ENCODE measurements at places on chromosomes 3 and 15. TPM values are rescaled to one million over a fixed set of nuclear protein-coding genes. Genes with fewer than 3 reads are reported as not detected.

SPATA16 gene
- total RNA-seq = not detected

SLCO3A1 gene
- 5.7 TPM for total RNA-seq

SOX14 gene
- total RNA-seq = not detected

EPHA6 gene
- 0.52 TPM for total RNA-seq

CADPS gene
- 67.6 TPM for total RNA-seq

CEP152 gene
- total RNA-seq = 7.9 TPM

BAHD1 gene
- 16.2 TPM for total RNA-seq

ANKUB1 gene
- not detected for total RNA-seq

SLC22A13 gene
- 0.52 TPM for total RNA-seq

EDEM1 gene
- 46.1 TPM for total RNA-seq

PDZRN3 gene
- 41.9 TPM for total RNA-seq

- H3K4me3 ChIP-seq = no peak overlapping the region
- DNase-seq = no peak
- H3K27ac ChIP-seq = no peak overlapping the region
- H3K27me3 ChIP-seq = no peaks in the 10 kb centered on the region
Observed at GRCh38 chr3:153640689-153641665, 479.0 kb downstream of the RAP2B start.

DNA sequence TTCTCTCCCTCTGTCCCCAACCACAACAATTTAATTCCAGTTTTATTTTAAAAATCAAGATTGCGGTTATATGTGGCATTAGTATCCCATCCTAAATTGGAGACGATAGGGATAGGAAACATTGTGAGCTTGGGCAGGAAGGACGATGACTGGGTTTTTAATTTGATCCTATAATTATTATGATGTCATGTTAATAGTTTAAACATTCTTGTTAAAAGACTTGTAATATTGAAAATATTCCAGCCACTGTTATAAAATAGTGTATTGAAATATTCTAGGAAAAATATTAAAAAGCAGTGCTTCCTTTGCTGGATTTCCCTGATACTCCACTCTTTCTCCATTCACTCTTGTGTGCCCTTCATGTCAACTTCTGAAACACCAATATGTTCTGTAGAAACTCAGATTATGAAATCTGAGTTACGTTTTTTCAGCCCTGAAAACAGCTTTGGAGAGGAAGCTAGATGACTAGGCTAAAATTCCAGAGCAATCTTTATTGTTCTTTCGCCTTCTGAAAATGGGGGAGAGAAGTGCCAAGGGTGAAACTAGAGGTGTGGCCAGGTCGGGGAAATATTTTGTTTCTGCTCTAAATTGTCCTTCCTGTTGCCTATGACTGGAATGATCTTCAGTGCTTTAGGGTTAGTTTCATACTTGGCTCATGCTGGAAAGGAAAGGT is 46.1 kb upstream of the MAP3K13 start:
- H3K4me3 ChIP-seq = no peak overlapping the region
- H3K27me3 ChIP-seq = no peaks in the 10 kb centered on the region
- no peaks in the 10 kb centered on the region for H3K36me3 ChIP-seq

GRCh38 chr3:14980689-14981088 is 33.3 kb downstream of the NR2C2 start:
- no peaks in the 10 kb centered on the region for H3K36me3 ChIP-seq

DNA sequence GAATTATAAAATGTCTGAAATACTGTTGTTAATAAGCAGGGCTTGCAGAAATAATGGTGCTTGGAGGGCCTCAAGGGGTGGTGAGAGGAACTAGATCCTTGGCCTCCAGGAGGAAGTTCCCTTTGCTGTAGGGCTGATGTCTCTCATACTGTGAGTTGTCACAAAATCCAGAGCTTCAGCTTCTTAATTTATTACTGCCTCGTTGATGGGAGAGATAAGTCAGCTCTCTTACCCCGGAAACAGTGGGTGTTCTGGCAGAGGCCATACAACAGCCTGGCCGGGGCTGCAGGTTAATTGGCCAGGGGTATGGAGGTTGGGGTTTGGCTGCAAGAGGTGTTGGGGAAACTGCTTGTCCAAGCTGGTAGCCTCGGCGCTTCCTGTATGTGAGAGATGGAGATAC is 15.5 kb downstream of the MAPKAPK3 start:
- H3K4me3 ChIP-seq = no peak overlapping the region
- no peaks in the 10 kb centered on the region for H3K4me1 ChIP-seq
- H3K36me3 ChIP-seq = no peaks in the 10 kb centered on the region

- no peak for DNase-seq
- H3K4me1 ChIP-seq = no peaks in the 10 kb centered on the region
Observed at GRCh38 chr15:90711418-90711824, 5.7 kb upstream of the BLM start.

DNA sequence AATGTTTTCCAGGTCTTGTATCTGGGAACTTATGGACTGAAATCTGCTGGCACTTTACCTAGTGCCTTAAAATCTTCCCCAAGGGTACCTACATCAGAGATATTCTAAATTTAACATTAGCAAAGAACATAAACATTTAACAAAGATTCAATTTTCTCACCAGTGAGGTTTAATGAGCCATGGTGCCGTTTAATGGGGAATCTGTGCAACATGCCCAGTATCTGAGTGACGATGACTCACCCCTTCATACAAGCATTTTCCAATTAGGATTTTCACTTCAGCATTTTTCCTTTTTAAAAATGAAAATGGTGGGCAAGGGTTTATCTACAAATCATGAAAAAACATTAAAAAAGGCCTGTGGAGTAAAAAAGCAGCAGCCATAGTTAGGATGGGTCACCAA is 189.4 kb downstream of the SLC9A9 start:
- no peak overlapping the region for H3K27ac ChIP-seq
- no peak for DNase-seq
- no peaks in the 10 kb centered on the region for H3K36me3 ChIP-seq

GRCh38 chr3:190491533-190492054 is 22.3 kb upstream of the IL1RAP start:
- no peak for DNase-seq
- H3K4me3 ChIP-seq = no peak overlapping the region
- H3K36me3 ChIP-seq = no peaks in the 10 kb centered on the region
- H3K27me3 ChIP-seq = no peaks in the 10 kb centered on the region
- peaks cover 9% of the 10 kb centered on the region for H3K4me1 ChIP-seq

DNA sequence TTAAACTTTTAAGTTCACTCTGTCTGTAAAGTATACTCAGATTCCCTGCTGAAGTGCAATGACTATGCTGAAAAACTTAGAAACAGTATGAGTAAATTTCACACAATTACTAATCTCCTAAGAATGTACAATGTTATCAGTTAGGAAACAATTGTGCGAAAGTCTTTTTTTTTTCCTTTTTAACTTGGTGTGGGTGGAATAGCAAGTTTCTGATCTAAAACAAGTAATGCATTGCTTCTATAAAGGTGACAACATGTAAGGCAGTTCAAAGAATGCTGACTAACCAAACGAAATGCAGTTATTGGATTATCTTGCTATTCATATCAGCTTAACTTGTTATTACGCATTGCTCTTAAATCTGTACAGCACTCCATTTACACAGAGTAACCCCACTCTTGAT is 19.3 kb upstream of the SLC12A8 start:
- H3K27me3 ChIP-seq = no peaks in the 10 kb centered on the region
- no peaks in the 10 kb centered on the region for H3K4me1 ChIP-seq
- peaks cover 4% of the 10 kb centered on the region for H3K36me3 ChIP-seq
- DNase-seq = no peak

GRCh38 chr3:146414010-146414409 is 55.4 kb downstream of the PLSCR2 start:
- no peak for DNase-seq
- no peaks in the 10 kb centered on the region for H3K4me1 ChIP-seq
- no peaks in the 10 kb centered on the region for H3K27me3 ChIP-seq
- H3K4me3 ChIP-seq = no peak overlapping the region

- H3K4me3 ChIP-seq = no peak overlapping the region
- H3K36me3 ChIP-seq = no peaks in the 10 kb centered on the region
- H3K27me3 ChIP-seq = no peaks in the 10 kb centered on the region
Observed at GRCh38 chr15:31458596-31459399, 132.2 kb downstream of the KLF13 start.
